ENCODE measurements at places on chromosomes 12 and 14. TPM values are rescaled to one million over a fixed set of nuclear protein-coding genes. Genes with fewer than 3 reads are reported as not detected.

Gene KRT3
- total RNA-seq: not detected

Gene TAS2R31
- total RNA-seq: 0.51 TPM

Gene PTPRQ
- total RNA-seq: 0.25 TPM

Gene TAS2R10
- not detected for total RNA-seq

Gene HHIPL1
- 0.81 TPM for total RNA-seq

Gene COX8C
- total RNA-seq: not detected

Gene RPL10L
- total RNA-seq: not detected

Gene C1S
- total RNA-seq: 0.49 TPM

Gene METAP2
- 39.6 TPM for total RNA-seq

Gene TBX3
- 4.3 TPM for total RNA-seq

Gene LRRC74A
- total RNA-seq: not detected

Gene KRAS
- 10.6 TPM for total RNA-seq

Gene PPFIA2
- total RNA-seq: 0.16 TPM

Gene OR6C75
- not detected for total RNA-seq

Gene SYNE2
- 65.3 TPM for total RNA-seq

Gene RAD9B
- total RNA-seq: 0.16 TPM

Gene HCAR2
- 0.13 TPM for total RNA-seq

Gene ETFRF1
- 10.3 TPM for total RNA-seq

Gene PZP
- total RNA-seq: not detected

Gene TMEM19
- 20.5 TPM for total RNA-seq

Gene NAV3
- 25.1 TPM for total RNA-seq

Gene PLEKHH1
- total RNA-seq: 3.1 TPM
